Small intestine (tissue), 16 donors: ENCODE measurements at places on chromosomes 2 and 18.
A peak's percentile ranks its signal among the peaks of the same experiment; 100 is the strongest.

DNA sequence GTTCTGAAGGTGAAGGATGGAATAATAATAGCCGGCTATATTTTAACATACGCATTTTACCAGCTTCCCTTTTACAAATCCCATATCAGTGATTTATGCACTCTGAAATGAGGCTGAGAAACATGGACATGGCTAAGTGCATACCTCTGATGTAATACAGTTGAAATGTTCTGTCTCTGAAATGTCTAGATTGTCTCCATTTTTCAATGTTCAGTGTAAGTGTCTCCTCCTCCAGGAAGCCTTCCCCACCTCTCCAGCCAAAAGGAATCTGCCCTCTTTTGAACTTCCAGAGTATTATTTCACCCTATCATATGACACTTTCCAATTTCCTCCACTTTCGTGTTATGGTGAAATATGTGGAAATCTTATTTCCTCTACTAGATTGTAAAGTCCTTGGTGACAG, 29.5 kb upstream of the ME2 start:
- DNase-seq: no peak

GRCh38 chr2:98037666-98038336, 42.1 kb upstream of the TMEM131 start:
- DNase-seq: peak; percentile 6

DNA sequence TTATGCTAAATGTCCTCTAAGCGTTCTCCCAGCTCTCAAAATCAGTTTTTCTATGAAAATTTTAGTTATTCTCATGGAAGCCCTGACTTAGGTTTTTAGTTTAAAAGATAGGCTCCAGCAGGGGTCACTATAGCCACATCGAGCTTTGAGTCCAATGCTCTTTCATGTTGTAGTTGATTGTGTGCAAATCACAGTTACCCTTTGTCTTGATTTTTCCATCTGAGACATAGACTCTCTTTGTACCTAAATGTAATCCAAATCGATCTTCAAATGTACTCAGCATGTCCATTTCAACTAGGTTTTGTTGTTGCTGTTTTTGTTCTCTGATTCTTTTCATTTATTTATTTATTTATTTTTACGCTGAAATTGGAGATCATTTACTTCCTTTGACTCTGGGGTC, 26.4 kb upstream of the MSTN start:
- DNase-seq: peak; percentile 79

GRCh38 chr18:37160038-37160820, 331.3 kb downstream of the KIAA1328 start:
- no peak for DNase-seq

DNA sequence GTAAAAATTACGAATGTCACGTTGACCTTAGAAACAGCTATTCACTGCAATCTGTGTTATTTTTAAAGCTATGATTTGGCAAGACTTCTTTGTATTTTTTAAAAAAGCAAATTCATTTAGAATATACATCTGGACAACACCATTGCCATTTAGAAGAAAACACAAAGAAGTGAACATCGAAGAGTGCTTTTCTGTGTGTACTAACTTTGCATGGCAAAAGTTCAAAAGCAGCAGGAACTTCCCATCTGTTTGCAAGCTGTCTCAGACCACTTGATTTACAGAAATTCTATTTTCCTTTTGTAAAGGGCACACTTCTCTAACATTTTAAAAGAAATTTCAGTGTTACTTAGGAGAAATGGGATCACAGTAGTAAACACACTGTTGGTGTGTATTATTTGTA, 145.9 kb downstream of the CALCRL start:
- DNase-seq: no peak

- no peak for DNase-seq
These were observed 238.2 kb downstream of the LDLRAD4 start for GRCh38 chr18:13456736-13457271.

- no peak for DNase-seq
These were observed 111.3 kb upstream of the BOD1L2 start for GRCh38 chr18:57035590-57035989.

DNA sequence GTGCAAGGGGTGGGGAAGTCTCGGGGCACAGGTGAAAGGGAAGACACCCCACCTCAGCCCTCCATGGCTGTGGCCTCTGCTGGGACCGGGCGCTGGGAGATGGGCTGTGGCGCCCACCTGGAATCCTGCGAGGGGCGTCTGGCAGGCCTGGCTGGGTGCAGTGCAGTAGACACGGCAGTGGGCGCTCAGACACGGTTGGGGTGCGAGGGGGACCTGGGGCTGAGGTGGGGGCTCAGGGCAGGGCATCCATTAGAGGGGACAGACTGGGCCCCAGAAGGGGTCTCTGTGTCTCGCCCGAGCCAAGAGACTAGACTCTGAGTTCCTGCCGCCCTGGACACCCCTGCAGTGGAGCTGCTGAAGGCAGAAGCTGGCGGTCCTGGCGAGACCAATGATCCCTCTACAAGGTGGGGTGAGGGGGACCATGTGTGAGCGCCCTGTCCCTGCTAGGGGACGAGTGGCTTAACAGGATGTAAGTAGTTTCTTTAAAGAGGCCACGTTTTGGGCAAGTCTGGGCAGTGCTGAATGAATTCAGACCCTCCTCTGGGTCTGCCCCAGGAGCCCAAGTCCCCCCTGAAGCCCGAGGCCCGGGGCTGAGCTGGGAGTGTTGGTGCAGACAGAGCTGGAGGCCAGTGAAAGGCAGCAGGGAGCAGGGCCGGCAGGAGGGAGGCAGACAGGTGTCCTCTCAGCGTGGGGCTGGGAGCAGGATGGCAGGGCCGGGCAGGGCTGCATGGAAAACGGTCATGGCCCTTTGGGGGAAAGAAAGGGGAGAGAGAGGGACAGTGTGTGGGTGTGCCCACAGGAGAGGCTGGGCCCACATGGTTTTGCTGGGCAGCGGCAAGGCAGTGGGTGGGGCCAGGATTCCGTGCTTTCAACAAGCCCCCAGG, 57.2 kb downstream of the HS6ST1 start:
- no peak for DNase-seq

DNA sequence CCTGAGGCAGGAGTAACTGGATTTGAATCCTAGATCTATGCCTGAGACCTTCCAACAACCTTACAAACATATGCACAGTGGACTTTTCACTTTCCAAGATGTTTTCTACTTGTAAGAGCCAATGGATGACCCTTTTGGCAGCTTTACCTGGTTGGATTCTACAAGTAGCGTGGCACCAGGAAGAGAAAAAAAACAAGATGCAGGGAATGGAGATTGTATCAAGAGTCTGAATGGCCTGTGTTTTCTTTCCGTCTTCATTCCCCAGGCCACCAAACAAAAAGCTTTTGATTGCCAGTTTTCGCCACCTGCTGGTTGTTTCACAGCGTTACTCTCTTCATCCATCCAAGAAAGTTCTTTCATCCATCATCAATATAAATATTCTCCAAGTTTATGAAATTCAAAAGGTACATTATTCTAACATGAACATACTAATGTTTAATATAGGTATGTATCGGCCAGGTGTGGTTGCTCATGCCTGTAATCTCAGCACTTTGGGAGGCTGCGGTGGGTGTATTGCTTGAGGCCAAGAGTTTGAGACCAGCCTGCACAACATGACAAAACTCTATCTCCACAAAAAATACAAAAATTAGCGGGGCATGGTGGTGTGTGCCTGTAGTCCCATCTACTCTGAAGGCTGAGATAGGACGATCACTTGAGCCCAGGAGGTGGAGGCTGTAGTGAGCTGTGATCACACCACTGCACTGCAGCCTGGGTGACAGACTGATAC, 3.5 kb upstream of the BCL2 start:
- peak; percentile 86 for DNase-seq

GRCh38 chr2:158228943-158229508, 127.3 kb downstream of the UPP2 start:
- DNase-seq: peak; percentile 9

DNA sequence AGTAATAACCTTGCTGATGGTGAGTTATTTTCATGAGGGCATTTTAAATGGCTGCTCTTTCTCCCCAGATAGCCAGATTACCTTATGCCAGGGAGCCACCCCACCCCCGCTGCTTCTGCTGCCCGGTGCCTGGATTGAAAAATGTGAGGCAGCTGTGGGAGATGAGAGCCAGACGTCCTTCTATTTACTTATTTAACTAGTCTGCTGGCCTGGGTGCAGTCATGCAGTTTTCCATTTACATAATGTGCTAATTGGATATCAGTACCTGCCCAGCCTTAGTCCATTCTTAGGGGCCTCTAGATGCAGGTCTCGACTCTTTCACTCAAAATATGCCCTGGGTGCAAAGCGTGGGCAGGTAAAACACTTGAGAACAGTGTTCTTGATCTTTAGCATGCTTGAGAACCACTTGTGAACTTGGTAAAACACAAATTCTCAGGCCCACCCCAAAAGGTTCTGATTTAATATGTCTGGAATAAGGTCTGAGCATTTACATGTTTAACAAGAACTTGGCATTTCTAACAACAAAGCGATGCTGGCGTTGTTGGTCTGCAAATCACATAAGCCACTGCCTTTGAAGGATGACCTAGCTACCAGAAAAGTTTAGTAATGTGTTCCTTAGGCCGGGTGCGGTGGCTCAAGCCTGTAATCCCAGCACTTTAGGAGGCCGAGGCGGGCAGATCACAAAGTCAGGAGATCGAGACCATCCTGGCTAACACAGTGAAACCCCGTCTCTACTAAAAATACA, 154.3 kb downstream of the NRP2 start:
- DNase-seq: no peak

GRCh38 chr2:119455066-119455718, 23.5 kb downstream of the TMEM37 start:
- no peak for DNase-seq

- peak; percentile 75 for DNase-seq
These were observed 6.2 kb upstream of the TMEM87B start for GRCh38 chr2:112048887-112049286.

DNA sequence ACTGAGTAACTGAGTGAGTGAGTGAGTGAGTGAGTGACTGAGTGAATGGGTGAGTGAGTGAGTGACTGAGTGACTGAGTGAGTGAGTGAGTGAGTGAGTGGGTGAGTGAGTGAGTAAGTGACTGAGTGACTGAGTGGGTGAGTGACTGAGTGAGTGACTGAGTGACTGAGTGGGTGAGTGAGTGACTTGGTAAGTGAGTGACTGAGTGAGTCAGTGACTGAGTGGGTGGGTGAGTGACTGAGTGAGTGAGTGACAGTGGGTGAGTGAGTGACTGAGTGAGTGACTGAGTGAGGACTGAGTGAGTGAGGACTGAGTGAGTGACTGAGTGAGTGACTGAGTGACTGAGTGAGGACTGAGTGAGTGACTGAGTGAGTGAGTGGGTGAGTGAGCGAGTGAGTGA, 13.9 kb downstream of the MAL start:
- no peak for DNase-seq

DNA sequence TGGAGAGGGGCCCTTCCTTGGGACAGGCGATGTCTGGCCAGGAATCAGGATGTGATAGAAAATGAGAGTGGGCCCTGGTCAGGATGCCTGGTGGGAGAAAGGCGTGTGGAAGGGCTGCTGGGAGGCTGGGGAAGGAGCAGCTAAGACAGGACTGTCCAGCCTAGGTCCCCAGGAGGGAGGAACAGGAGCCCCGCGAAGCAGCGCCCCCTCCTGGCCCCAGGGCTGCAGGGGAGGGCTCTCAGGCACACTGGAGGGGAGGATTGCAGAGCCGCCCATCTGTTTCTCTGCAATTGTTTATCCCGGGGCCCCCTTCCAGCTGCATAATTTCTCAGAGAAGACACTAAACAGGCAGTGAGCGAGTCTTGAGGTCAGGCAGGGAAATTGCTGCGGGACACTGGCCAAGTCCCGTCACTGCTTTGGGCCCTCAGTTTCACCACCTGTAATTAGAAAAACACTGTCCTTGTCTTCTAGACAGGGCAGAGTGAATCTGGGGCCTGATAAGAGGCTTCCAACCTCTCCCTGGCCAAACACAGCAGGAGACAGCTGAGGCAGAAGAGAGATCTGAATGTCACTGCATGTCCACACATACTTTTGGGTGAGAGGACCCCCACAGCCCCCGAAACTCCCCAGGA, 3.9 kb upstream of the NPPC start:
- no peak for DNase-seq

DNA sequence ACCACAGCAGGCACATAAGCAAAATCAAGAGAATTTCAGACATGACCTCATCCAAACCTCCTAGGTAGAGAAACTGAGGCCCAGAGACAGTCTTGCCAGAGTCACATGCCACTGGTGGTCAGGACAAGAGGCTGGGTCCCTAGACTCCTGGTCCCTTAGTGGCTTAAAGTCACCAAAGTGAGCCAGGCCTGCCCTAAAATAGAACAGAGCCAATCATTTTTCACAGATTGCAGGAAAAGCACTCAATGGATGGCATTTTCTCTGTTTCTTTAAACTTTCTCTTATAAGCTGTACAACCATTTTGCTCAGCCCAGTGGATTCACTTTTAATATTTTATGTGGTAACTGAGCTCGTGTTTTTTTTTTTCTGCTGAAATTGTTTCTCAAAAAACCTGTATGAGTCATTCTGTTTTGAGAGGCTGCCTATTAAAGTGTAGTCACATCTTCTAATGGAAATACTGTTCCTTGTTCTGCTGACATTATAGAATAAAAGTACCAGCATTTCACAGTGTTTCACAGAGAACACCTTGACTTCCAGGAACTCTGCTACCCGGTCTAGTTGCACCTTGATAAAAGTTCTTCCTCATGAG, 29.6 kb downstream of the STEAP3 start:
- DNase-seq: no peak

DNA sequence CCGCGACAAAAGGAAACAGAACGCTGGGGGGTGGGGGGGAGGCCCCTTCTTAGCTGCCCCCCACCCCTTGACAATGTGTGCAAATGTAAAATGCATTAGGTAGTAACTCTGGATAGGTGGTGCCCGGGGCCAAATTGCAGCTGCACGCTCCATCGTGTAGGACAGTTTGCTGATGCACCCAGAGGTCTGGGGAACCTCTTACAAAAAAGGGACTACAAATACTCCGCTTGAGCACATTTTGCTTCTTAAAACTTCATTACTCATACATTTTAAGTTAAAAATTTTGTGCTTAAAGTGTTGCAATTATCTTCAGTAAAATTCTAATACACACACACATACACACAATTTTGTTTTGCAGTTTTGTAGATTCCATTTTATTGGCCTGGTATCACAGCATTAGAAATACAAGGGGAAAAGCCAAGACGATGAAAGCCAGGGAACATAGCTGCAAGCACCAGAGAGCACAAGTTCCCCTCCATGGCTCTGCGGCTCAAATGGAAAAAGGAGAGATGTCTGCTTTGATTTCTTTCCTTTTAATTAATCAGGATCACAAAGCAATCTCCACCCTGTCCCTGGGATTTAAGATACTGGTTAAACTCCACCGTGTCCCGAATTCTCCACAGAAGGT, 582.1 kb downstream of the ZEB2 start:
- DNase-seq: no peak

- no peak for DNase-seq
These were observed 9.4 kb downstream of the KIF1A start for GRCh38 chr2:240810621-240811020.
